ENCODE measurements at places on chromosomes 6 and 20.
A peak's percentile ranks its signal among the peaks of the same experiment; 100 is the strongest.

- DNase-seq, result peak; percentile 17
These were observed 41.8 kb upstream of the DOK5 start for GRCh38 chr20:54433636-54434035.

DNA sequence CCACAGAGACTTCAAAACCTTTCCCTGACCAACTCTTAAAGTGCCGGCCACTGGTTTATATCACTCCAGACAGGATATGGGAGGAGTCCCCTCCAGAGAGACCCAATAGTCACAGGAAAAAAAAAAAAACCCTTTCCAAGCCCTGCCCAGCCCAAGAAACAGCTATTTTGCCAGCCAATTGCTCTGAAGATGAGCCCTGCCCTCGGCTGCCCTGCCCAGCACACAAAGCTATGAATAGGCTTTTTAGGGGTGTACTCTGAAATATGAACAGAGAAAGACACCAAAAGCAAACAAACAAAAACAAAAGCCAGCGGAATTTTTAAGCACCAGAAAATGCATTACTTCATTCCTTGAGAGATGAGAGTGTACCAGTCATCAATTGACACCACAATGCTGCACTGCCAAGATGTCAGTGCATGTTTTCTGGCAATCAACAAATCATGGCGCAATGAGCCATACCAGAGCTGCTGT, 275.1 kb downstream of the C6orf118 start:
- DNase-seq, result no peak

- DNase-seq, result no peak
These were observed 949 bp upstream of the SLC17A3 start for GRCh38 chr6:25874822-25875562.

GRCh38 chr6:169070506-169071176, 183.0 kb downstream of the THBS2 start:
- no peak for DNase-seq

- no peak for DNase-seq
These were observed 152.8 kb downstream of the TAF4 start for GRCh38 chr20:61912665-61913422.

DNA sequence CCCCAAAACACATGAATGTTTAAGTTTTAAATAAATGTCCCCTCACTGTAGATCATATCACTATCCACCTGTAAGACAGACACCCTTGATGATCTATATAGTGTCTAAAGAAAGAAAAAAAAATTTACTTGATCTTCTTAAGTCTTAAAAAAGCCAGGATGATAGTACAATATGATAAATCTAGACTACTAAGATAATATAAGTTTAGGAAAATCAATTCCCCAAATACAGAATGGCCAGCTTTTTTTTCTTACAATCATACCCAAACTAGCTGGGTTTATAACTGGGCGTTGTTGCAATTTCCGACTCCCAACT, 14.4 kb downstream of the ZNF217 start:
- DNase-seq, result no peak

GRCh38 chr20:3258429-3258828, 19.4 kb upstream of the SLC4A11 start:
- DNase-seq, result no peak

DNA sequence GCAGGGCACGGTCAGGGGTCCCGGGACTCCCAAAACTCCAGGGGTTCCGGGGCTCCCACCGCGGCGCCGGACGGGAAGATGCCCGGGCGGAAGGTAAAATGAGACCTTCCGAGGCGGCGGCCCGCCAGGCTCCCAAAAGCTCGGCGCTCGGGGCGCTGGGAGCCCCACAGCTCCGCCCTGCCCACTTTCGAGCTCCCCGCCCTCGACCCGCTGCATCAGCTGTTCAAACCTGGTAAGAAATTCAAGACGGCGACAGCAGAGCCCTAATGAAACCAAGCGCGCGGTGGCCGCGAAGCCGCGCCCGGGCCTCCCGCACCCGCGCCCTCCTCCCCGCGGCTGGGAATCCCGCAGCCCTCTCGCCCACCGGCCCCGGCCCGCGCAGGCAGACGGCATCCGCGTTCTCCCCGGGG, 369 bp downstream of the SLC4A11 start:
- DNase-seq, result no peak

DNA sequence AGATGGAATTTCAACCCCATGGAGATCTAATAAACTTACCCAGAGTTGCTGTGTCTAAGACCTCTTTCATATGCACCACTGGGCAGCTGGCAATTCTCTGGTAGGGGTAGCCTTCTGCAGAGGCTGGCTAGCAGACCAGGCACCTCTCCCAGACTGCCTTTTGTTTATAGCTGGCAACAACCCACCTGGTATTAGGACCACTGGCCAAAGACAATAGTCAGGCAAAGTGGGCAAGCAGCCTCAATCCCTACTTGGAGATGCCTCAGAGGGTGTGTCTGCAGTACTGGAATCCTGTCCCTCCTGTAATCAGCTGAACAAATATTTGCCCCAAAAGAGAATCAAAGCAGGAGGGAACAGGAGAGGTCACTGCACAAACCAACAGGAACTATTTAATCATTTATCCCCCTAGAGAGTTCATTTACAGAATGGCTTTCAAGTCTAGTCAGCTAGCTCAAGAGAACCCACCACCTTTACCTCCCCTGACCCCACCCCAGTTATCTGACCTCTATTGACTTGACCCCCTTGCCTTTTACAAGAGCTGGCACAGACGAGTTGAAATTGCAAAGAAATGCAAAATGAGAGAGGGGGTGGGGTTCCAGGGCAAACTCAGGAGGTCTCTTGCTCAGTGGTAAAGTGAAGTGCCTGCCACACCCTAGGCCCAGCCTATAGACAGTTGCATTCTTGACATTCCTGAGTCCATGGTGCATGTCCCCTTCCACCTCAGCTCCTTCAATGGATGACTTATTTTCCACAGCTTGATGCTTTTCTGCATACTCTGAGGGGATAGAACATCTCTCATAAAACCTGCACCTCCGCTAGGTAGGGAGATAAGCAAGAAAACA, 2.8 kb downstream of the BCL2L1 start:
- DNase-seq, result no peak

- no peak for DNase-seq
These were observed 797.7 kb upstream of the MAN1A1 start for GRCh38 chr6:120147071-120147871.

Data from NCI-H187 (cell line).